Ascending aorta (tissue), 2 donors: ENCODE measurements at places on chromosomes 5 and 9. TPM values are rescaled to one million over a fixed set of nuclear protein-coding genes. Genes with fewer than 3 reads are reported as not detected.
A peak's percentile ranks its signal among the peaks of the same experiment; 100 is the strongest.

DNA sequence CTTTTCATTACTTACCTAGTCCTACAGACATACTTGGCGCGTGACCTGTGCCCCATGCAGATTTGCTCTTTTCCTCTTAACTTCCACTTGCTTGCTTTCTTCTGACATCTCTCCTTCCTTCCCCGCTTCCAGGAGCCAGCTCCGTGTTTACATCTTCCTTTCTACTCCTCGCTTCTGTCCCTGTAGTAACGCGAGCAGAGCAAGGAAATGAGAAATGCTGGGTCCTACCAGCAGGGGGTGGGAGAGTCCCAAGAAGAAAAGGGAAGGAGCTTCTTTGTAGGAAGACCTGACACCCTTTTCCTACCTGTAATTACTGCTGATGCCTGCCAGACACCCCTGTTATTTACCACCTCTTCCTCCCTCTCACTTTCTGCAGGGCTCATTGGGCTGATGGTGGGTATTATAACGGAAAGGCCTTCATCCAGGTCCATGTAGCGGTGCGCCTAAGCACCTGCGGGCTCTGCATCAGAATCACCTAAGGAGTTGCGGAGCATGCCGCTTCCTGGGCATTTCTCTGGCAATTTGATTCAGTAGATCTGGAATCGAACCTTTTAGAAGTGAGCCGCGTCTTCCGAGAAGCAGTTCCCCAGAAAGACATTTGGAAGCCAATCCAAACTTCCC is 1260.8 kb upstream of the WWC1 start:
- H3K4me3 ChIP-seq, result no peak overlapping the region
- no peaks in the 10 kb centered on the region for H3K27me3 ChIP-seq
- H3K36me3 ChIP-seq, result no peaks in the 10 kb centered on the region

GRCh38 chr5:131812371-131813160 is 15.7 kb upstream of the FNIP1 start:
- no peaks in the 10 kb centered on the region for H3K27me3 ChIP-seq
- H3K27ac ChIP-seq, result no peak overlapping the region
- no peaks in the 10 kb centered on the region for H3K36me3 ChIP-seq
- H3K4me1 ChIP-seq, result peaks cover 3% of the 10 kb centered on the region

GRCh38 chr9:93136011-93136440 is 2.0 kb upstream of the NINJ1 start:
- no peaks in the 10 kb centered on the region for H3K27me3 ChIP-seq
- H3K4me3 ChIP-seq, result no peak overlapping the region
- H3K36me3 ChIP-seq, result no peaks in the 10 kb centered on the region
- H3K4me1 ChIP-seq, result peaks cover 20% of the 10 kb centered on the region
- DNase-seq, result no peak

The MYOZ3 gene
- 1.1 TPM for total RNA-seq

DNA sequence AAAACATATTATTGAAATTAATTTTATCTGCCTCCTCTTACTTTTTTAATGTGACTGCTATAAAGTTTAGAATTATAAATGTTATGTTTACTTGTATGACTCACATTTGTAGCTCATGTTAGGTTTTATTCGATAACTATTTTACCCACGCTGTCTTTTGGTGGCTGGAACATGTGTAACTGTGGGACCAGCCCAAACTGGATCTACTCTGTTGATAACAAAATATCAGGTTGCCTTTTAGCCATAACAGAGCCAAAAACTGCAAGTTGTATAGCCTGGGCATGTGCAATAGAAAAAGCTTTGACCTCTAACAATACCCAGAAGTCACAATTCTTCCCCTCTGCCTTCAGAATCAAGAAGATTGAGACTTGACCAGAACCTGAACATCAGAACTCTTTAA is 356.5 kb downstream of the PRELID2 start:
- H3K4me1 ChIP-seq, result no peaks in the 10 kb centered on the region
- no peak for DNase-seq
- no peaks in the 10 kb centered on the region for H3K27me3 ChIP-seq

The NMUR2 gene
- total RNA-seq, result not detected

GRCh38 chr5:132000677-132001453 is 10.6 kb downstream of the ACSL6 start:
- no peak overlapping the region for H3K4me3 ChIP-seq
- no peaks in the 10 kb centered on the region for H3K27me3 ChIP-seq
- no peaks in the 10 kb centered on the region for H3K36me3 ChIP-seq
- no peaks in the 10 kb centered on the region for H3K4me1 ChIP-seq

DNA sequence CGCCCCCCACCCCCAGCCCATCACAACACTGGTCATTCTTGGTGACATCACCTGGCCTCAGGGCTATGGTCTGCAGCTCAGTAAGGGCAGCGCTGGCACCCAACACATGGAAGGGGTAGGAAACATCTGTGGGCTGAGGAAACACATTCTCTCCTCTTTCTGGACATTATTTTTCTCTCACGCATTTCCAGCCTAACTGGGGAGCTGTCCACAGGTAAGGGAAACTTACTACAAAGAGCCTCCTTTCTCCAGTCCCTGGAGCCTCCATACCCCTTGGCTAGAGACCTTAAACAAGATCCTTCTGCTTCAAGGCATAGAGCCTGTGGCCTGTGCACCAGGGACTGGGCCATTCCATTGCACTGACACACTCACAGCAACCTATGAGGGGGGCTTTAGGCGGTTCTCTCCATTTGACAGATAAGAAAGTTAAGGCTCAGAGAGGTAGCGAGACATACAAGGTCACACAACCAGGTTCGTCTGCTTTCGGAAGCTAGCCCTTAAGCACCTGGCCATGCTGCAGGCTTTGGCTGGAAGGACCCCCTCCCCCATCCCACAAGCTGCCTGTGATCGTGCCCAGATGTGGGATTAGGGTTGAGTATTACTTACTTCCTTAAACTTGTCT is 40.7 kb downstream of the CXXC5 start:
- DNase-seq, result no peak
- H3K4me1 ChIP-seq, result peaks cover 40% of the 10 kb centered on the region
- peaks cover 5% of the 10 kb centered on the region for H3K36me3 ChIP-seq
- H3K27ac ChIP-seq, result no peak overlapping the region
- no peak overlapping the region for H3K4me3 ChIP-seq

The TUSC1 gene
- 45.7 TPM for total RNA-seq

The GABRG2 gene
- total RNA-seq, result not detected

The SOX30 gene
- not detected for total RNA-seq

The ZFP2 gene
- total RNA-seq, result 0.75 TPM

The FCN2 gene
- not detected for total RNA-seq

- no peaks in the 10 kb centered on the region for H3K4me1 ChIP-seq
- no peak overlapping the region for H3K27ac ChIP-seq
- DNase-seq, result no peak
These were observed 134.0 kb downstream of the PARP8 start for GRCh38 chr5:50800410-50800809.

GRCh38 chr9:77834898-77835488 is 186.9 kb upstream of the GNA14 start:
- no peaks in the 10 kb centered on the region for H3K27me3 ChIP-seq
- peaks cover 6% of the 10 kb centered on the region for H3K4me1 ChIP-seq
- no peak overlapping the region for H3K4me3 ChIP-seq
- no peak overlapping the region for H3K27ac ChIP-seq

The LCN9 gene
- total RNA-seq, result not detected

The LVRN gene
- total RNA-seq, result 4.2 TPM

The SLIT3 gene
- 128 TPM for total RNA-seq

GRCh38 chr5:2047341-2047927 is 164.7 kb upstream of the IRX4 start:
- DNase-seq, result no peak
- H3K4me1 ChIP-seq, result no peaks in the 10 kb centered on the region
- no peak overlapping the region for H3K4me3 ChIP-seq
- no peaks in the 10 kb centered on the region for H3K27me3 ChIP-seq
- no peaks in the 10 kb centered on the region for H3K36me3 ChIP-seq

The GFI1B gene
- not detected for total RNA-seq

DNA sequence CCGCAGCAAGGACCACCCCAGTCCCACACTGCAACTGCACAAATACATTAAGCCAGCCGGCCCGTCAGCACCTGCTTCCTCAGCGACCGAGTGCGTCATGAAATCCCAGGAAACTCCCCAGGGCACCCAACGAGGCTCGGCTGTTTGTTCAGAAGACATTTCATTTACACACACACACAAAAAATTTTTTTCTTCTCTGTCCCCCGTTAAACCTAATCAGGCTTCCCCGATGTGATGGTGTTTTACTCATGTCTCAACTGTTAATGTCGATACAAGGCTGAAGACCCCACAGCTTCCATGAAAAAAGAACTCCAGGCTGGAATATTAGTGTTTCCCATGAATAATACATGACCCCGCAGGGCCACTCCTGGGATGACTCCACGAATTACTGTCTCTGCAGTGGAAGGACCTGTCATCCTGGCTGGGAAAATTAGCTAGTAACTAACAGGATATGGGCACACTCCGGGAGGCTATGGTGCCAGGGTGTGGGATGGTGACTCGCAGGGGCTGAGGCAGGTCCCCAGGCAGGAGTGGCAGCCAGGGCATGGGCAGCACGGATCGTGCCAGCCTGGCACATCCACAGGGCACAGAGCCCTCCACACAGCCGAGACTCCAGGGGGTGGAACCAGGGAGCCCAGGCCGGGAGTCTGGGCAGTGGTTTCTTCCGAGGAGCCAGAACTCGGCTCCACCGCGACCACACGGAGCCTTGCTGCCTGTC is 102.4 kb downstream of the VAV2 start:
- H3K36me3 ChIP-seq, result no peaks in the 10 kb centered on the region
- DNase-seq, result no peak
- H3K27ac ChIP-seq, result no peak overlapping the region
- no peaks in the 10 kb centered on the region for H3K4me1 ChIP-seq

DNA sequence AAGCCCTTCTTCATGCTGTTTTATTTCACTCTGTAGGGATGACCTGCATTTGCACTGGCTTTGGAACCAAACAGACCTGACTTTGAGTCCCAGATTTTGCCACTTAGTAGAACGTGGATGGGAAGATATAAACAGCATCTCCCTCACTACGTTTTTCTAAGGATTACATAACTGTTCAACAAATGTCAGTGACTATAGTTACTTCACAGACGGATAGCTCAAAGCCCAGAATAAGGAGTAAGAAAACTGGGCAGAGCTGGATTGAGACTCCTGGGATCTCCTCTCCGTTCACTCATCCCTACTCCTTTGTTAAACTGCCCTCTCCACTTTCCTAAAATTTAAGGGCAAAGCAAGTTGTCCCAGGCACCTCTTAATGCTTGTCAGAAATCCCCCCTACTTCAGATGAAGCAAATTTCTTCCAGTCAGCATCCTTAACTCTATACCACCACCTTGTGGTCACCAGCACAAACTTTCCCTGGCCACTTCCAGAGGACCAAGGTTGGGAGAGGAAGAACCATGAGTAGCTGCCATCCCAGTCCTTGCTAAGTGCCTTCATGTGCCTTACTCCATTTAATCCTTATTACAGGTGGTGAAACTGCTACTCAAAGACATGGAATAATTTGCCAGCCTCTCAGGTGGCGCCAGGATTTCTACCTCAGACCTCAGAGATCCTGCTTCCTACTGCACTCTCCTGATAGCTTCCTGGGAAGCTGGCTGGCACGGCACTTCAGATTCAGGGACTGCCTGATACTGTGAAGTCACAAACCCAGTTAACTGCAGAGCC is 38.4 kb downstream of the EGR1 start:
- H3K27me3 ChIP-seq, result no peaks in the 10 kb centered on the region
- H3K4me3 ChIP-seq, result no peak overlapping the region
- no peak for DNase-seq
- H3K36me3 ChIP-seq, result peaks cover 17% of the 10 kb centered on the region
- peaks cover 5% of the 10 kb centered on the region for H3K4me1 ChIP-seq
- peak overlapping the region; percentile 35 for H3K27ac ChIP-seq

DNA sequence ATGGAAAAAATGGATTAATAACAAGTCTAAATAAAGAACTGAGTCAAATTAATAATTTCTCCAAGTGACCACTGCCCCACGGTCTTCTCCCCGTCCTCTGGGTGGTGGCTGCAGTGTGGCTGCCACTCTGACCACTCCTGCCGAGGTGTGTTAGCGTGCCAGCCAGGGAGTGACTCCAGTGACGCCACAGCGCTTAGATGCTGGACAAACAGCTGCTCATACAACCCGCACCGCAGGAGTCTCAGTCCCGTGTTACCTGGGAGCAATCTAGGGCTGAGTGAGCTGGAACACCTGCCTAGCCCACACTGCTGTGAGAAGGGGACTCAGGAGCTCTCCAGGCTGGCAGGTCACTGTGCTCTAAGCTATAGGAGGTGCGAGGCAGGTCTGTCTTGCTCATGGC is 10.2 kb downstream of the MAPK9 start:
- H3K36me3 ChIP-seq, result peaks cover 28% of the 10 kb centered on the region
- no peak for DNase-seq
- H3K27me3 ChIP-seq, result no peaks in the 10 kb centered on the region
- H3K4me3 ChIP-seq, result no peak overlapping the region
- no peaks in the 10 kb centered on the region for H3K4me1 ChIP-seq

DNA sequence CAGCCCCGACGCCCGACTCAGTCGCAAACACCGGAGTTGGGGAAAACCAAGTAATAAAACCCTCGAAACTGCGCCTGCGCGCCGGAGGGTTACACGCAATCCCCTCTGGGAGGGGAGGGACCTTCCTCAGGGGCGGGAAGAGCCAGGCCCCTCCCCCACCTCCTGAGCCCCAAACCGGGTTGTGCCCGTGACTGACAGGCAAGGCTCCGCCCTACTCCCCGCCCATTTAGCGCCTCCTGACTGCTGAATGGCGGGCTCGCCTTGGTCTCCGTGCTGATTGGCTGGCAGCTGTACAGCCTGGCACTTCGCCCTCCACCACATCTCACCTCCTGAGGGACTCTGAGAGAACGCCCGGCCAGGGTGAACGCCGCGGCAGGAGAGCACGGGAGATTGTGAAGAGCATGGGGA is at the start of gene PRDM9:
Gene PRDM9 (plus strand): TSS at position 332 of the 408 bp plus-strand sequence. CDS start 1,425 bp downstream, outside the sequence.
- H3K4me3 ChIP-seq, result no peak within 1 kb of the TSS
- no peaks in the 10 kb centered on the region for H3K4me1 ChIP-seq
- no peaks in the 10 kb centered on the region for H3K27me3 ChIP-seq
- DNase-seq, result no peak
- H3K36me3 ChIP-seq, result no peaks in the 10 kb centered on the region

DNA sequence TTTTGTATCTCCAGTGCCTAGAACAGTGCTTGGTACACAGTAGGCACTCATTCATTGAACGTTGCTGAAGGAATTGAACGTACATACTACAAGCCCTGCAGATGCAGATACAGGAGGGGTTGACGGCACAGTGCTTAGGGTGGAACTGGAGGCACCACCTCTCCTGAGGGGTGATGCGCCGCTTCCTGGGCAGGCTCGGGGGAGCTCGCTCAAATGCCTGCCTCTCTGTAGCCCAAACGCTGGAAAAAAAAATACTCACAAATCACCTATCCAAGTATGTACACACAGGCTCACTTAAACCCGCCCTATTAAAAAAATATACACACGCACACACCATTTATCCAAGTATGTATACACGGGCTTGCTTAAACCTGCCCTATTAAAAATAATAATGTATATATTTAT is 536 bp upstream of the COMMD10 start:
- DNase-seq, result no peak
- peaks cover 13% of the 10 kb centered on the region for H3K4me1 ChIP-seq
- peak overlapping the region; percentile 87 for H3K27ac ChIP-seq
- no peaks in the 10 kb centered on the region for H3K36me3 ChIP-seq

The TPPP gene
- 13.8 TPM for total RNA-seq

The PCDHA9 gene
- total RNA-seq, result not detected
